ENCODE measurements at places on chromosomes 4 and X. TPM values are rescaled to one million over a fixed set of nuclear protein-coding genes. Genes with fewer than 3 reads are reported as not detected.
A peak's percentile ranks its signal among the peaks of the same experiment; 100 is the strongest.

DNA sequence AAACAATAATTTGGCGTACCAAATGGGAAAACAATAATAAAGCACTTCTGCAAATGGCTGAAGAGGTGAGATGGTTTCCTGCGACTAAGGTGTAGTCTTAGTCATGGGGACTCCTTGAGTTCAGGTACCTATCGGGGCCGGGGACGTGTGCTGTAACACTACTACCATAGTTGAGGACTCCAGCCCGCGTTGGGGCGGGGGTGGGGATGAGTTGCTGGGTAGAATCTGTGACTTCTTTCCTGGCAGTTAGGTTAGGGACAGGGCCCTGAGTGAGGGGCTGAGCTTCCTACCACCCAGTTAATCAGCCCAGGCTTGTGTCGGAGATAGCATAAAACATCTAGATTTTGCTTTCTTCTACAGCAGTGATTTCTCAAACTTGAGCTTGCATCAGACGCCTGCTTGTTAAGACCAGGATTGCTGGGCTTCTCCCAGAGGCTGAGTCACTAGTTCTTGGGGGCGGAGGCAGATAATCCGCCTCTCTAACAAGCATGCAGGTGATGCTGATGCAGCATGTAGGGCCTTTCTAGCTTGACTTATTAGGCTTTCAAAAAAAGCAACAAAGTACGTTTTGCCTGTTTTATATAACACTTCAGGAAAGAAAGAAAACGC is 30.2 kb downstream of the RBBP7 start:
- DNase-seq: no peak

- DNase-seq: no peak
Observed at GRCh38 chrX:7223271-7223670, 75.3 kb upstream of the PUDP start.

GRCh38 chrX:31747411-31747810 is 675.6 kb upstream of the FTHL17 start:
- DNase-seq: no peak

DNA sequence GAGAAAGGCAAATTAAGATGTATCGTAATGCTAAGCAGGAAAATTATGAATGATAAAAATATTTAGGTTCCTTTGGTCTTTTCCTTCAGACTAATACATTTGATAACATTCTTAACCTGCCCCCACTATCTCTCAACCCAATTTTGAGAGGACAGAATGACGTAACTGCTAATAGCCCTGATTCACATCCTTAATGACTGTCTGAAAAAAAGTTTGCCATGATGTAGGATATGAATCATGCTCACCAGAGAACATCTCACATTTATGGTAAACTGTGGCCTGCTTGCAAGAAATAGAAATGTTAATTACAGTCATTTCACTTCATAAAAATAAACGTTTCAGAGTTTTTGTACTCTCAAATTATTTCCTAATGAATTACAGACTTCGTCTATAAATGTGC is 128.0 kb upstream of the VEGFC start:
- DNase-seq: no peak

- DNase-seq: no peak
Observed at GRCh38 chr4:150217192-150217591, 138.9 kb downstream of the DCLK2 start.

GRCh38 chrX:16765594-16765993 is 20.7 kb upstream of the TXLNG start:
- no peak for DNase-seq

DNA sequence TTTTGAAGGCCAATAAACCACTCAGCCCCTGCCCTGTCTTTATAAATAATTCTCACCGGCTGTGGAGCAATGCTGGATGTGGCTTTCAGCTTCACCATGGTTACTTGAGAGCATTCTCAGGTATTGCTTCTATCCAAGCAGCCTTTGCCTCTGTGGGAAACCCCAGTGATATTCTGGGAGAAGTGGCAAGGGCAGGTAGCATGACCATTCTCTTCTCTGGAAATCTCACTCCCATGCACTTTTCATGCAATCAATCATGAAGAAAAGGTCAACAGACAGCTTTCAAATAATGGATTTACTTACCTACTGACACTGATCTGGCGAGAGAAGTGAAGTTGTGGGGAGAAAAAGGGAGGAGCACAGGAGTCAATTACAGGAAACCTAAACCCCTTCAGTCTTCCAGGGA is 49.5 kb downstream of the UNC5C start:
- no peak for DNase-seq

DNA sequence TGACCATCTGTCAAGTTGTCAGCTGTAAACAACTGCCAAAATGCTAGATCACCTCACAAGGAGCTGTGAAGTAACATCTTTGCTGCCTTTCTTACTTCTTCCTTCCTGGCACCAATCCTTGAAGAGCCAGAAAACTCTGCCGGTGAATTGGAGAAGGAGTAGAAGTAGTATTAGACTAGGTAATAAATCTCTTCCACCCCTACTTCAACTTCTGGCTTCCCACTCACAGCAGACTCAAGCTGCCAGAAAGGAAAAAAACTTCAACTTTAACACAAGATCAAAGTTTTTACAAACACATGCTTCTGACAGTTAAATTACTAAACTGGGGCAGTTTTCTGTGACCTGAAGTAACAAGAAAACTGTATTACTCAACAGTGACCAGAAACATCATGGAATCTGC is 164.7 kb upstream of the SLC7A11 start:
- DNase-seq: no peak

GRCh38 chrX:39689376-39690104 is 408.2 kb downstream of the BCOR start:
- DNase-seq: no peak

DNA sequence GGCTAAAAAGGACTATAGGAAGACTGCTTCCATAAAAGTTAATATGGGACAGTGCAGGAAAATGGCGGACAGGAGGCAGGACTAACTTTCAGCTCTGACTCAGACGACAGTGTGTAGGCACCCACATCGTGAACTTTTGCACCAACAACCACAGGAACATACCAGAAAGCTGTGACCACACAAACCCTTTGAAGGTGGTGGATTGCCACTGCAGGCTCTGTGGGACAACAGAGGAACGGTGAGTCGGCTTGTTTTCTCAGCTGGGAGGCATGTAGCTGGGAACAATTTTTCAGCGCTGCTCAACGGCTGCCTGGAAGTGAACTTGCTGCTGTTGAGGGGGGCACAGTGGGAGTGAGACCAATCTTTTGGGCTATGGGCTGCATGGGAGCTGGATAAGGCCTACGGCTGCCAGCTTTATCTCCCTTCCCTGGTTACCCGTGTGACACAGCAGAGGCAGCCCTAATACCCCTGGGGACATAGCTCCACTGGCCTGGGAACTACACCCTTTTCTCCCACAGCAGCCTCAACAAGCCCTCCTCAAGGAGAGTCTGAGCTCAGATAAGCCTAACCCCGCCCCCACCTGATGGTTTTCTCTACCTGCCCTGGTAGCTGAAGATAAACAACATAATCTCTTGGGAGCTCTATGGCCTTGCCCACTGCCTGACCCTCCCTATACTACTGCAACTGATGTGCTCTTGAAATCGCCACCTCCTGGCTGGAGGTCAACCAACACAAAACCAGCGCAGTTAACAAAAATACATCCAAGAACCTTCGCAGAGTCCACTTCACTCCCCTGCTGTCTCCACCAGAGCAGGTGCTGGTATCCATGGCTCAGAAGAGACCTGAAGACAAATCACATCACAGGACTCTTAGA is 1537.0 kb downstream of the C4orf33 start:
- no peak for DNase-seq

GRCh38 chrX:134537179-134537955 is 77.4 kb downstream of the HPRT1 start:
- DNase-seq: no peak

GRCh38 chrX:40149286-40150175 is 51.8 kb upstream of the BCOR start:
- DNase-seq: no peak

GRCh38 chrX:49270249-49270921 is 792 bp downstream of the PPP1R3F start:
- DNase-seq: no peak

GRCh38 chr4:8840816-8841455 is 30.7 kb downstream of the HMX1 start:
- peak; percentile 48 for DNase-seq

GRCh38 chr4:26257850-26258249 is 63.0 kb upstream of the RBPJ start:
- DNase-seq: no peak

DNA sequence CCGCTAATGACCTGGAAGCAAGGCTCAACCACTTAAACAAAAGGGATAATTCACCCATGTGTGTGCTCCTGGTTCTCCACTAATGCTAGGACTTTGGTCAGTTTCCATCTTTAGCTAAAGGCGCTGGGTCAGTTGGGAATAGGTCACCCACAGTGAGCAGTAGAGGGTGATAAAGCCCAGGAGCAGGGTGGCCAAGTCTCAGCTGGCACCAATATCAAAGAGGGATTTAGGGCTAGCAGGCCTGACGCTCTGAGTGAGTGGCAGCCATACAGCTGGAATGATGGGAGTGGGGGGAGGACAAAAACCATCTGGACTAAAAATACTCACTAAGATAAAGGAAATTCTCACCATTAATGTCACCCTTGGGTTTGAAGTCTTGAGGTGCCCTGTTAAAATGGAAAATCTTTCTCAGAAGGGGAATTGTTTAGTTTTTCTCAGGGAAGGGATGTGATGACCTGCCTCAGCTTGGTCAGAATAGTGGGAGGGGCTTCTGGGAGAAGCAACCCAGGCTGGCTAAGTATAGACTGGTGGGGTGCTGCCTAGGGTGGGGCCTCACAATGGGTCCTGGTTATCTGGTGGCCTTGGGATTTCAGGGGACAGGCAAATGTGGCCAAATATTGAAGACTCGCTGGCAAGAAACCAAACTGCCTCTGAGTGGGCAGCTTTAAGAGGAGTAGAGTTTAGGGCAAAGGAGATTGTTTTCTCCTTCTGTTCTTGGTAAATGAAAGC is 47.1 kb downstream of the TSC22D3 start:
- no peak for DNase-seq

DNA sequence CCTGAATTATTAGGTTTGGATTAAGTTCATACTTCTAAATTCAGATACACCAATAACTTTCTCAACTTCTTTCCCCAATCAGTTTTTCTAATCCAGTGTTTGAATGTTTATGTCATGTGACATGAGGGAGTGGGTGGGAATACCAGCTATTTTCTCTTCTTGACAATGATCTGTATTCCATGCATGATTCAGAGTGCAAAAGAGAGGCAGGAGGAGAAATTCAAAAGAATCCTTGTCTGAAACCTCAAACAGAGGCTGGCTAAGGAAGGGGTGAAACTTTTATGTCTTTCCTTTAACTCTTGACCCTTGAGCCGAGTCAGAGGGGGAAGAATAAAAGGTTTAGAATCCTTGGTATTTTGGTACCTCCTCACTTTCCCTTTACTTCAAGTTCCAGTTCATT is 544.7 kb downstream of the SPRY1 start:
- DNase-seq: no peak

- DNase-seq: no peak
Observed at GRCh38 chr4:52037689-52038102, 403 bp downstream of the SGCB start.

Gene CT47C1
- total RNA-seq: not detected

Gene ERAS
- total RNA-seq: not detected

Gene SPANXN3
- total RNA-seq: not detected

Gene ELF2
- 48.2 TPM for total RNA-seq

Gene RASSF6
- total RNA-seq: 3.1 TPM

Gene CFAP47
- total RNA-seq: not detected

Gene DCAF12L1
- not detected for total RNA-seq

Gene CENPVL1
- total RNA-seq: not detected

Gene STK26
- total RNA-seq: 12.2 TPM

Gene MFAP3L
- total RNA-seq: 9.6 TPM

Measured in upper lobe of right lung (tissue), 1 donor.